ENCODE measurements at places on chromosomes 2 and 18.

- DNase-seq: no peak
Observed at GRCh38 chr18:39058386-39059000, 1492.9 kb upstream of the CELF4 start.

GRCh38 chr2:100248044-100248330 is 74.3 kb downstream of the LONRF2 start:
- DNase-seq: no peak

- DNase-seq: no peak
Observed at GRCh38 chr18:24228667-24229041, 89.8 kb downstream of the CABYR start.

- DNase-seq: peak; percentile 99
Observed at GRCh38 chr2:29747786-29748470, 173.5 kb downstream of the ALK start.

- DNase-seq: no peak
Observed at GRCh38 chr2:160309585-160309984, 109.5 kb upstream of the ITGB6 start.

GRCh38 chr2:138919120-138919747 is 139.0 kb upstream of the NXPH2 start:
- no peak for DNase-seq

DNA sequence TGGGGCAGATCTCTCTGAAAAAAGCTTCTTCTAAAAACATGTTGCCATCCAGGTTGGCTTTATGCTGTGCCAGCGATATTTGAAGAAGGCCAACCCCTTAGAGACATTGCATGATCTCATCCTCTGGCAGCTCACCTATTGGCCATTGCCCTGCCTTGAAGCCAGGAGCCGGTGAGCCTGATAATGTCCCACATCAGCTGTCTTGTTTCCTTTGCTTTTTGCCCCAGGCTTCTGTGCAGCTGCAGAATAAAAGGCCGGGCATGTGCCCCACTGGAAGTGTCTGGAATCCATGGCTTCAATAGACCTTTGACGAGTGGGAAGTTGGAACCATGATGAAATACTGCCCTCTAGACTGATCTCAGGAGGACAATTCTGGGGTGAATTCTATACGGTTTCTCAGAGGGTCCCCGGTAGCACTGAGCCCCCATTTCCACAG is 523.5 kb upstream of the ZEB2 start:
- DNase-seq: no peak

DNA sequence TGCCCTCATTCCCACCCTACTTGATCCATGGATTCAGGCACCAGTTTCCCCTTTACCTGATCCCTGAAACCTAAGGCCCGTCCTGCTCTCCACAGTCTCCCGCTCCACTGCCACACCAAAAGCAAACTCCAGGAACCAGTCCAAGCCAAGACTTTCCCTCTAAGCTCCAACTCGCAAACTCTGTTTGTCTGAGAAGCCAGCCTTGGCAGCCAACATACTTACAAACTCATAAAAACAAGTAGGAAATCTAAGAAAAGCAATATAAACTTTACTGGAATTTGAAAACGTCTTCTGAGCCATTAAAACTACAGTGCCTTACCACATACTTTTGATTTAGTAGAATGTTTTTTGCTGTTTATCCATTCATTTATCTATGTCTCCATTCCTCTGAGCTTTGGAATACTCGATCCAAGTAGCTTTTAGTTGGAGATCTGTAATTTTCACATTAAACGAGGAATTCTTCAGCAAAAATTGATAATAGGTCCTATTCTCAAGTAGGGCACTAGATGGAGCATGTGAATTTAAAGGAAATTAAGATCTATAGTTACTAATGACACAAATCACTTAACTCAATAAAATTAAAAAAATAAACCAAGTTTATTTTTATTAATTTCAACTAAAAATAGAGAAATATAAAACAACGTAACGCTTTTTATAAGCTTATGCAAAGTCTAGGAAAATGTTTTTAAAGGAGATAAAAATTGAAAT is 199.7 kb downstream of the MYO3B start:
- no peak for DNase-seq

GRCh38 chr2:168751104-168751740 is 51.2 kb upstream of the NOSTRIN start:
- no peak for DNase-seq

DNA sequence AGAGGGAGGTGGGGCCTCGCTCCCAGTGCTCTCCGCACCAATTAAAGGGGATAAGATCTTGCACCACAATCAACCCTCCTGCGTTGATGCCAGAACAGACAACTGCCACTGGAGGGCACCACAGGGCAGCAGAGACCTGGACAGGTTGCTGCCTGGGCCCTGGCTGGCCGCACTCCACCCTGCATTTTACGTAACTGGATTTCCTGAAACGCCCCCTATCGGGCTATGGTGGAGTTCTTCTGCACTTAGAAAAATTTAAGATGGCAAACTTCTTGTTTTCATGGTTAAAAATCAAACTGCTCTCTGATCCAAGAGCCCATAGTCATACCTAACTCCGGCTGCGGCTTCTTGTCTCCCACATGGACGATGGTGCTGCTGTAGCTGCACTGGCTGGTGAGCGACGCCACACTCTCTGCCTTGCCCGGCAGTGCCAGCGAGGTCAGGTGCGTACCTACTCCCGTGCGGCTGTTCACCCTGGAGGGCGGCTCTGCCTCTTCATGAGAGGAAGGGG is 16.8 kb upstream of the HES6 start:
- DNase-seq: peak; percentile 75

GRCh38 chr2:174670446-174670845 is 72.8 kb upstream of the WIPF1 start:
- DNase-seq: no peak

DNA sequence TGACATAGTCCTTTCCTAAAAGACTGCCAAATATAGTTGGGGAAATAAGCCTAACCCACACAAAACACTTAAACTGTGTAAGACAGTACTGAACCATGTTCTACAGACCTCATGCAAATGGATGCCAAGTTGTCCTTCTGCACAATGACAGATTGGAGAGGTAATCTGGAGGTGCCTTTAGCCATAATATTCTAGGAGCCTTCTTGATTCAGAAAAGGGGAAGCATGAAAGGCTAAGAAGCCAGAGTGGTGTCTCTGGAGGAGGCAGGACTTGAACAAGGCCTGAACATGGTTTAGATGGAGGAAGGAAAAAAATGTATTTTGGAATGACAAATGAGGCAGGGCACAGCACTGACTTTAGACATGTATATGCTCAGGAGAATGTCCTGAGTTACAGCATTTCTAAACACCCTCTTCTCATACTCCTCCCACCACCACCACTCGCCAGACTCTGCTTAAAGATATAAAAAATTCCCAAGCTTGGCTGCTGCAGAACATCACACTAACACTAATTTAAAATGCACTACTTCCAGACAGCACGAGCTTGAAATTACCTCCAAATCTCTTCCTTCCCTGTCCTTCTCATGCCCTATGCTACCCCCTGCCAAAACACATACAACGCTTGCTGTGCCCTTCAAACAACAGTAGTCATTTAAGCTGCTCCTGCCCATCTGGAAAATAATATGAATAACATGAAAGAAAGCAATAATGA is 110.4 kb downstream of the ANKRD44 start:
- no peak for DNase-seq

DNA sequence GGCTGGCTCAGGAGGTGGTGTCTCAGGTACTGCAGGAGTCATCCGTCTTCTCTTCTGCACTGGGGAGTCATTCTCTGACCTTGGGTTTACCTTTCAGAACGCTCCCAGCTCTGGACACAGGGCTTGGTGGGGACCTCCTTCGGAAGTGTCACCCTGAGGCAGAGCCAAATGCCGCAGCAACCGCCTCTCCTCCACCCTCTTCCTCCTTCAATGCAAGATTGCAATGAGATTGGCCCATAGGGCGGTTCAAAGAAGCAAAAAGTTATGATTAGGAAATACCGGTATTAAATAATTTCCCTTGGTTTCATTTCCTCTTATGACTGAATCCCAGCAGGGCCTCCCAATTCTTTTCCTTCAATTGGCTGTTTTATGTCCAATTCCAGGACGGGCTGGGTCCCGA is 178.8 kb downstream of the ACKR3 start:
- no peak for DNase-seq

- DNase-seq: peak; percentile 21
Observed at GRCh38 chr2:182366628-182367027, 60.2 kb downstream of the PDE1A start.

GRCh38 chr2:174836995-174837390 is 72.7 kb upstream of the CHRNA1 start:
- DNase-seq: no peak

- no peak for DNase-seq
Observed at GRCh38 chr2:152355409-152355831, 20.4 kb downstream of the FMNL2 start.

DNA sequence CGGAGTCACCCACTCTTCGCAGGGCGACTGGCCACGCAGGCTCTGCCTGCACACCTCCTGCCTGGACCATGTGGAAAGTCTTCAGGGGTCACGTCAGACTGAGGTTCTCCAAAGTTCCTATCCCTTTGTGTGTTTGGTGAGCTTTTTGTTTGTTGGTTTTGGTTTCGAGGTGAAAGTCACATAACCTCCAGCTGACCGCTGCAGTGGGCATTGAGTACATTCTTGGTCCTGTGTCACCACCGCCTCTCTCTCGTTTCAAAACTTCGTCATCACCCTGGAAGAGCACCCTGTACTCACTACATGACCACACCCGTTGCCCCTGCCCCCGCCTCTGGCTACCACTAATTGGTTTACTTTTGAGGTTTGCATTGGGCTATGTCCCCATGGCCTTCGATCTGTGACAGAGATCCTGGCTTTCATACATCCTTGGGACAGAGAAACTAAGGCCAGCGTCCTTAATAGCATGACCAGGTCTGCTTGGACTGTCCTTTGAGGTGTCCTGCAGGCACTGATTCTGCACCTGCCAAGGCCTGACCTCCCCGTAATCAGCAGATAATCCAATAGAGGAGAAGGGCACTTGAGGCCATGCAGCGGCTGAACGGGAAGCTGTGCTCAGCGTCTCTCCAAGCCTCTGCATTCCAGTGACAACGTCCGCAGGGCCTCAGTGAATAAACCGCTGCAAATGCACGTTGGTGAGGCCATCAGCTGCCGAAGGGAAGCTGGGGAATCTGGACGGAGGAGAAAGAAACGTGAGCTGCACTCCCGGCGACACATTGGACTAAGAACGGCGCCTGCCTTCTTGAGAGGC is 46.8 kb downstream of the SH3BP4 start:
- DNase-seq: no peak

- DNase-seq: no peak
Observed at GRCh38 chr18:60966876-60967275, 366.4 kb upstream of the CDH20 start.

- DNase-seq: no peak
Observed at GRCh38 chr2:18161681-18162080, 283.2 kb downstream of the KCNS3 start.

All from kidney epithelial cell (primary cell).